ENCODE measurements at places on chromosomes 13 and 19.
A peak's percentile ranks its signal among the peaks of the same experiment; 100 is the strongest.

DNA sequence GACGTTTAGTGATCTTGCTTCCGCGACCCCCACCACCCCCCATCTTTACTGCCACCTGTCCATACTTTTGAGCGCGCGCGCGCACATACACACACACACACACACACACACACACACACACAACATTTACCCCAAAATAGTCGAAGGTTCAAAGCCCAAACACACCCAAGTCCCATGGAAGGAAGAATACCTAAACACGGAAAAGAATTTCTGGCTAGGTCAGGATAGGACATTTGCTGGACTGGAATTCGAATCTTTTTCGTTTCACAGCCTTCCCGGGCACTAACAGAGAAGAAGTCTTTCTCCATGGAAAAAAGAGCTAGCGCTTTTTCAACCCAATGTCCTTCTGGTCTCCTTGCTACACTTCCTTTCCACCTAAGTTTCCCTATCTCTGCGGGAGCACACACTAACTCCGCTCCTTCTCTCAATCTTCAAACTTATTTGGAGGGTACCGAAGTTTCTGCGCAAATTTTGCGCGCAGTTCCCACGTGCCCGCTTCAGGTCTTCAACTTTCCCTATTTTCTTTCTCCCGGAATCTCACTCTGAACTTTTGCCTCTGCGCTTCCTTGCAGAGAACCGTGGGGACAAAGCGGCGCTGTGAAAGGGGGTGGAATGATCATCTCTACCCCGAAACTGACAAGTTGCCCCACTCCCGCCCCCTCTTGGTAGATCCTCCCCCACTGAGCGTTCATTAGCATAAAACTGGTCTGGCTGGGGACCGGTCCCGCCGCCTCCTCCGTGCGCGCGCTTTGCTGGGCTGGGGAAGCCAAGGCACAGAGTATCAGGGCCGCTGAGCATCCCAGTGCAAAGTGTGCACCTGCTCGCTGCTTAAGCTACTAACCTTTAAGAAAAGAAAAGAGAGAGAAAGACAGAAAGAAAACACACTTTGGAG lies 2.7 kb downstream of the DACH1 start:
- DNase-seq, result peak; percentile 7

DNA sequence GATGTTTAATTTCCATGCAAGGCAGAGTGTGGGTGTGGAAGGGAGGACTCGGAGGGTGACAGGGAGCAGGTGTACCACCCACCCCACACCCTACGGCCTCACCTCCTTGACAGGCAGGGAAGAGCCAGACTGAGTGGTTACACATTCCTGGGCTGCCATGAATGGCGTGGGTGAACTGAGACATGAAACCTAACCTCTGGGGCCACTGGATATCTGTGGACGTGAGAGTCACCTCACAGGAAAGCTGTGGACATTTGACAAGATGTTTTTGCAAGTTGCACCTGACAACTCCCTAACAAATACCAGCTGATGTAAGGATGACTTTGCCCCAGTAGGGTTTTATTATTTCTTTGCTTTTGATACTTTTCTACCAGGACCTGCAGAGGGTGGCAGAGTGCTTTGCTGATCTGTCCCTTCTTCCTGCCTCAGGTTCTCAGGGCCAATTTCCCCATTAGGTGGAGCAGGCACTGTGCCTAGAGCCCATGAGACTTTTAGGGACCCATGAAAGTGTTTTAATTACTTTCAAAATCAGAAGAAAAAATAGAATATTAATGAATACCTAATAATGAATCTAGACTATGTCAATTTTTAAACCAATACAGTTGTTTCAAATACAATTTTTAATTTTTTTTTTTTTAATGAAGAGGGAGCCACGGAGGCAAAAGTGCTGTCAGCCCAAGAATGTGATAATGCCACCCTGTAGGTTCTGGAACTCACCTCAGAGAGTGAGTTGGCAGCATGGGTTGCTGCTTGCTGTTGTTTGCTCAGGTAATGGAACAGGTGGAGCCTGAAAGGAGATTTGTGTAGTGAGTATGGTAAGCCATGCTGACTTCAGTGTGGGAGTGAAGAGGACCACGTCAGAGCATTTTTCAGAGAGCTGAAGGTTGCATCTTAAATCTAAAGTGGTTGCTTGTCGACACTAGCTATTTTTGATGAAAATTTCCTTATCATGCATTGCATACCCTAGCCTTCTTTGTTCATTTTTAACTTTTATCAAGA lies 58.0 kb upstream of the CYSLTR2 start:
- DNase-seq, result peak; percentile 22

DNA sequence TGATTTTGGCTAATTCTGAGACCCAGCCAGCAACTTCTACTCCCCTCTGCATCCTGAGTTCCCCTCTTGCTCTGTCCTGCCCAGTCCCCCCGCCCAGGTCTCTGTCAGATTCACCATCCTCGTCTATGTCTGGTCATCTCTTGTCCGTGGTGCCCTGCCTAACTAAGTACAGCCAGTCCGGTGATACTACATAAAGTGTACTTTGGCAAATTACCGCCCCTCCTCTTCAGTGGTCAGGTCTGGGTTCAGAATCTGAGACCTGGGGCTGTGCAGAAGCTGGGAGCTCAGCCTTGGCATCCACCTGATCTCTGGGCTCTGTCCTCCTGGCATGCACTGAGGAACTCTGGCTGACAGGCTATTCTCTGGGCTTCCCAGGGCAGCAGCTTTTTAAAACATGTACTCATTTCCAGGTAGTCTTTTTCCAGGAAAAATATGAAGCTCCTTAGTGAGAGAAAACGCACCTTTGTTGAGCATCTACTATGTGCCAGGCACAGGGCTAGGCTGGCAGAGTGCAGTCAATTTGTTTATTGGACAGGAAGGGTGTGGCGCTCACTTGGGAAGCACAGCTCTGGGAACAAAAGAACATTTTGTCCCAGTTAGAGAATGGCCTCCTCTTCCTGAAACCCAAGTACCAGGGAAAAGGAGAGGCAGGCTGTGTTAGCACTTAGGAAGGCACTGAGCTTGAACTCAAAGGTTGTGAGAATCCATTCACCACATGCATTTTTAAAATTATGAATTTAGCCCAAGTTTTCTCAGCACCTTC lies 88.9 kb downstream of the TSHZ3 start:
- DNase-seq, result no peak

GRCh38 chr13:77980592-77980991 lies 62.0 kb upstream of the EDNRB start:
- DNase-seq, result no peak

GRCh38 chr13:108104736-108105135 lies 110.6 kb downstream of the LIG4 start:
- DNase-seq, result no peak

Data from stimulated activated CD4-positive, alpha-beta T cell treated with anti-CD3 and anti-CD28 coated beads, Interleukin-4, amount 100 ng/mL, for 48 hours (primary cell).